ENCODE measurements at places on chromosomes 11 and 22.

DNA sequence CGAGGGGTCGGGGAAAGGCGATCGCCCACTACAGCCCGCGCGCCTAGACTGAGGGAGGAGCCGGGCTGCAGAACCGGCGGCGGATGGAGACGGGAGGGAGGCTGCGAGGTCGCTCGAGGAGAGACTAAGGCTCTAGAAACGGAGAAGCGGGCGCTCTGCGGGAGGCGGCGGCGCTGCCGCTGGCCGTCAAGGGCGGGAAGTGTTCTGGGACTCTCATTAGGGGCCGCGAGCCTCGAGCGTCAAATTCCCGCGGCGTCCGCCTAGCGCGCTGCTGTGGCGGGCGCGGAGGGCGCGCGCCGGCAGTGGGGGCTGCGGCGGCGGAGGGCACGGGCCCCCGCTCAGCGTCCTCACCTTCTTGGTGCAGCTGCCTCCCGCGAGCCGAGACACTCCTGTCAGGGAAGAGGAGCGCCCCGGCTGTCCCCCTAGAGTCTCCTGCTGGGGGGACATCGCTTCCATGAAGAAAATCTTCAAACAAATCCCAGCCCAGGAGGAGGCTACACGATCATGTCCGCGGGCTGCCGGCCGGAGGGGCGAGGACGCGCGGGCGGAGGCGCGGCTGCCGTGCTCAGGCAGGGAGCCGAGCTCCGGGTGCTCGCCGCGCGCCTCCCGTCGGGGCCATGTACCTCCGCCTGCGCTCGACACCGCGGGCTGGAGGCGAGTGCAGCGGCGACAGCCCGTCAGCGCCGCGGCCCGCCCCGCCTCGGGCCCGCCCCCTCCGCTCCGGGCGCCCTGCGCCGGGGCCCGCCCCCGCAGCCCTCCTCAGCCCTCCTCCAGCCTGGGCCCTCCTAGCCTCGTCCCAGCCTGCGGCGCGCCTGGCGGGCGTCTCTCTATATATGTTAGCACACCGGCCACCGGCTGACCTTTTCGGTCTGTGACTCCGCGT is at the start of gene ARHGAP20:
ARHGAP20 (minus strand) TSS at position 662 of the 883 bp plus-strand sequence; CDS start at position 456, 206 bp downstream.
- peak; percentile 58 for DNase-seq

DNA sequence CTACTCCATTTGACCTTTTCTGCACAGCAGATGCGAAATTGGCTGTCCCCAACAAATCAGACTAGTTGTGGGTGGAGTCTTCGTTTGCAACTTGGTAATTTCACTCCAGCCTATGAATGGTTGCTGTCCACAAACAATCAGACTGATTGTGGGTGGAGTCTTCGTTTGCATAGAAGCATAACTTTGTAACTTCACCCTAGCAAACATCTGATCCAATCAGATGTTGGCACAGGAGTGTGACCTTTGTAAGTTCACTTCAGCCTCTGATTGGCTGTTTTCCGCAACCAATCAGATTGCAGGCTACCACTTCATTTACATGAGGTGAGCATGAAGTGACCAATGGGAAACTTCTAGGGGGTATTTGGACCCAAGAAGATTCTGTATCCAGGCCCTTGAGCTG is 16.3 kb upstream of the CABP2 start:
- no peak for DNase-seq

GRCh38 chr11:124821995-124822730 is 22.0 kb upstream of the MSANTD2 start:
- no peak for DNase-seq

GRCh38 chr22:31977939-31978338 is 33.6 kb downstream of the YWHAH start:
- DNase-seq, result no peak

- no peak for DNase-seq
Observed at GRCh38 chr11:18710545-18710944, 12.0 kb downstream of the TMEM86A start.

DNA sequence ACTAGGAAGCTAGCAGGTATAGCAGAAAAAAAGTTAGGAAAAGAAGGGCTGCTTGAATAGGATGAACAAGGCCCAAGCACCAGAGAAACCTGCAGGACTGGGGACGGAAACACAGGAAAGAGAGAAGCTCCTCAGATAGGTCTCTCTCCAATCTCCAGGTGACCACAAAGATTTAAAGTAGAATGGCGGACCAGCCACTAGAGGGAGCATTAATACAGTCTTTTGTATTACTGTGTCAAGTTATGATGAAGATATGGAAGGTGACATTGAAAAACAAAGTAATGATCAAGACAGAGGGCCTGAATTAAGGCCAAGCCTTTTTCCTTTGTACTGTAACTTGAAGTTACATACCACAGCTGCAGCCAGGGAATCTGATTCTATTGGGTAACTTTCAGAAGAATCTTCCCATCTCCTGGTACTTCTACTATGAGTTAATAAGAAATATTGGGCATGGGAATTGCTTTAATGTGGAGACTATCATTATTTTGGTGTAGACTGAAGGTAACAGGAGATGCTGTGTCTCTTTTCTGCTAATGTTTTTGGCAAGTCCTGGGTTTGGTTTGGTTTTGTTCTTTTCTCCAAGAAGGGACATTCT is 33.8 kb downstream of the OR2AG2 start:
- peak; percentile 72 for DNase-seq

DNA sequence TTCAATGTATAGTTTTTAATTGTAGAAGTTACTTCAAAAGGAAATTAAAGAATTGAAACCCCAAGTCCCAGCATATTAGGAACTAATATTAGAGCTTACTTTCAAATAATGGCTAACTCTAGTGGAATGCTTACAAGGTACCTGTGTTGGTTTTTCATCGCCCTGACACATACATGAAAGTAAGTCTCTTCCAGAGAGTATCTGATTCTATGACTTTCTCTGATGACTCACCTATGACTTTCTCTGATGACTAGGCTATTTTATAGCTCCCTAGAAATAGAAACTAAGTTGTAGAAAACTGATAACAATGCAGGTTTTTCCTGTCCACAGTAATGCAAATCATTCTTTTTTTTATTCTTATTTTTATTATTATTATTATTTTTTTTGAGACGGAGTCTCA is 33.6 kb upstream of the MMP7 start:
- DNase-seq, result no peak

GRCh38 chr11:112644410-112645131 is 316.6 kb upstream of the NCAM1 start:
- DNase-seq, result no peak

- DNase-seq, result no peak
Observed at GRCh38 chr22:25496396-25497064, 67.9 kb upstream of the GRK3 start.

DNA sequence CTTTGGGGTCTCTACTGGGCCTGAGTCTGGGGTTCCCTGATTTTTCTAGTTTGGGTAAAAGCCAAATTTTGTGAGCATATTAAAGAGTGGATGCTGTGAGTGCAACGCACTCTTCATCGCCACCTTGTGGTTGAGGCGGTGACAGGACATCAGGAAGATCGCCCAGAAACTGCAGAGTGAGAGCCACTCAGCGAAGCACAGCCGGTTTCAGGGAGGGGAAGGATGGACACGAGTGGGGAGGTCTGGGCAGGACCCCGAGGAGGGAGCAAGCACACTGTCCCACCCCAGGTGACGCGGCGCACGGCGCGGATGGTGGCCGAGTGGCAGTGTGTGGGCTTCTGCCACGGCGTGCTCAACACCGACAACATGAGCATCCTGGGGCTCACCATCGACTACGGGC is 9.1 kb downstream of the SELENOO start:
- DNase-seq, result peak; percentile 79

GRCh38 chr11:8671651-8672062 is 10.8 kb downstream of the TRIM66 start:
- no peak for DNase-seq

- DNase-seq, result no peak
Observed at GRCh38 chr11:131653260-131653659, 282.8 kb downstream of the NTM start.

GRCh38 chr11:61885784-61886580 is 5.4 kb downstream of the FADS3 start:
- DNase-seq, result no peak

DNA sequence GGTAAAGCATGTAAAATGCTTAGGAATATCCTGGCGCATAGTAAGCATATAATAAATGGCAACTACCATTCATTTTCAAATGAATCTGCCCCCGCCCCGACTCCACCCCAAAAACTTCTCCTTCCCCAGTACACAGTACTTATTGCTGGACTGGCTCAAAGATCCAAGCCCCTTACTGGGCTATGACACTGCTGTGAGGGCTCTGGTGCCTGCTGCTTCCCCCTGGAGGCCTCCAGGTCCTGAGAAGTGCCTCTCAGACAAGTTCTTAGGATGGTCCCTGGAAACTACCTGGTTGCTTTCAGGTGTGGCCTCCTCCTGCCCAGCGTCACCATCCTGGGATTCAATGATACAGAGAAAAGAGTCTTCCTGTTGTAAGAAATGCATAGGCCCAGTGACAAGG is 190.6 kb upstream of the NTM start:
- no peak for DNase-seq

DNA sequence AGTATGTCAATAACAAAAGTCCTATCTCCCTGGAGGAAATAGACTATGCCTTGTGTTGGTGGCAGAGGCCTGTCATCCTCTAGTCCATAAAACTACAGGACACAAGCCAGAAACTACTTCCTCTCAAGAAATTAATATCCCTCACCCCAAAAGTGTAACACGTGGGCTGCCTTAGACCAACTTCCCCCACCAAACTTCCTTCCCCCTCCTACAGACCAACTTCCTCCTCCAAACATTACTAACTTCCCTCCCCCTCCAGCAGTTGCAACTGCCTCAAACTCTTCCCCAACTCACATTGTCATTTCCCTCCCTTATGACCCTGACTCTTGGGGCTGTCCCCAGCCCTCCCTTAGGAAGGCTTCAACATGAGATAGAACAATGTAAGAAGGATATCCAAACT is 6.3 kb downstream of the OR52K2 start:
- no peak for DNase-seq

GRCh38 chr22:43953988-43954785 is 1.1 kb upstream of the SAMM50 start:
- DNase-seq, result no peak

- DNase-seq, result peak; percentile 50
Observed at GRCh38 chr22:41425660-41426365, 20.8 kb downstream of the TOB2 start.

DNA sequence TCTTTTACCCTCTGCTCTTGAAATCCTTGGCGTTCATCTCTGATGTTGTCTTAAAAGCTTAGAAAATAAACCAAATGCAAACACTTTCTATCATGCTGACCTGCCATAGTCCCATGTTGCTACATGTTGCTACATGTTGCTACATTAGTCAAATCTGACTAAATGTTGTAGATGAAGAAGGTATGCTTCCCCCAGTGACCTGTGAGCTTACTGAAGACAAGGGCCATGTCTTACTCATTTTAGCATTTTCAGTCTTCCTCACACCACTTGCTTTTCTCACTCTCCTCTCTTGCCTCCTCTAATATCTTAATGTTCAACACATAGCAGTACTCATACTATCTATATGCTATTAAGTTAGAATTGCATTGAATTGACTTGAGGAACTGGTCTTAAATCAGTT is 346.4 kb upstream of the MTNR1B start:
- no peak for DNase-seq

GRCh38 chr11:114616516-114616915 is 20.9 kb upstream of the NXPE4 start:
- no peak for DNase-seq

GRCh38 chr22:23749841-23750301 is 1.0 kb downstream of the ZNF70 start:
- no peak for DNase-seq

DNA sequence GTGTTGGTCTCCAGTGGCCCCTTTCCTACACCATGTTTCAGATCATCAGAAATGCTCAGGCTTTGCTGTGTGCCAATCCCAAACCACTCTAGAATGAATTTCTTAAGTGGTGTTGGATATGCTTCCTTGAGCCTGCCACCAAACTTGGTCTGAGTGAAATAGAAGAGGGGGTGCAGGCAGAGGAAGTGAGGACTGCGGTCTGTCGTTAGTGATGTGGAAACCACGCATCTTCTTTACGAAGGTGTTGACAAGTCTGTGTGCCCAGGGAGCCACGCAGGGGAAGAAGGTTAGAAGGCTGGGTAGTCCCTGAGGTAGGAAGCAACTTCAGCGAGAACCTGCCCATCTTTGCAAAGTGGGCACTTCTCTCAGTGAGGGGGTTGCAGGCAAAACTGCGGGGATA is 187.4 kb upstream of the NAV2 start:
- DNase-seq, result no peak

GRCh38 chr22:50185375-50186087 is at the start of gene TRABD:
TRABD (plus strand) TSS chr22:50185913; CDS start chr22:50193061, 7,148 bp downstream.
- DNase-seq, result peak; percentile 88

GRCh38 chr11:114050258-114050927 is 9.1 kb upstream of the ZBTB16 start:
- no peak for DNase-seq

DNA sequence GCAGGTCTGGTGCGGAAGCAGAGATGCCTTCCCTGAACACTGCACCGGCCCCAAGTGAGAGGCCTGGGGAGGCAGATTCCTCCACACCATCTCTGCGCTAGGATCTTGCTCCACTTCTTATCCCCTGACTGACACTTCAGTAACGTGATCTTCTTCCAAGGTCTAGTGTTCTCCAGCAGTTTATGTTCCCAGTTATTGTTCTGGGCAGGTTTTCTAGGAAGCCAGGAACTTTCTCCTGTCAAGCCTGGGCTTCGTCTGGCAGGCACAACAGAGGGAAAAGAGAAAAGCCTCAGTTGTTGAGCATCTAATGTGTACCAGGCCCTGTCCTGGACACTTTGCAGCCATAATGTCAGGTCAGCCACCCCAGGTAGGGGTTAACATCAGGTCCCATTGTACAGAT is 10.5 kb downstream of the CD82 start:
- DNase-seq, result no peak

DNA sequence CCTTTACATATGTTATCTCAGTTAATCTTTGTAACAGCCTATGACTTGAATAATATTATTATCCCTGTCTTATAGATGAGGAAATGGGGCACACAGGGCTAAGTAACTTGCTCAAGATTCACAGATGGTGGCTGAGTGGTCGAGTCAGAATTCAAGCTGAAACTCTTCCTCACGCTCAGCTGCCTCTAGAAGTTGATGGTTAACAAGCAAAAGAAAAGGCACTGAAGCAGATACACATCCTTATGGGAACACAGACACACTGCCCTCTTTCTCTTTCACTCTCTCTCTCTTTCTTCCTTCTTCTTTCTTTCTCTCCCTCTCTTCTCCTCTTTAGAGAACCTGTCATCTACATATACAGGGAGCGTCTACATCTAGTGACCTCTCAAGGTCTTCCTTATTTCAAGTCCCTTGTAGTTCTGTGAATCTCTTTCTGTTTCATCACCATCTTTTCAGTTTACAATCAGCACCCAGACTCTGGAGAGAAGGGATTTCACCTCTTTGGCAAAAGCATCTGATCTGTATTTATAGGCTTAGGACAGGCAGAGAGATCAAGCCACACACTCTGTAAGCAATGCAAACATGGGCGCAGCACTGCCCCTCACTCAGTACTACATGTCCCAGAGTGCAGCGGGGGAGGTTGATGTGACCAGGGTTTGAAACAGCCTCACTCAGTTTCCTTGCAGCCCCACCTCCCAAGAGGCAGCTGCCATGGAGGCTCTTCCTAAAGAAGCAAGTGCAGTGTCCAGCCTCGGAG is 75.7 kb downstream of the GRAMD1B start:
- no peak for DNase-seq

Measured in stimulated activated CD8-positive, alpha-beta memory T cell treated with anti-CD3 and anti-CD28 coated beads, Interleukin-4, amount 100 ng/mL, for 48 hours (primary cell).